ENCODE measurements at places on chromosomes 11 and 22.

DNA sequence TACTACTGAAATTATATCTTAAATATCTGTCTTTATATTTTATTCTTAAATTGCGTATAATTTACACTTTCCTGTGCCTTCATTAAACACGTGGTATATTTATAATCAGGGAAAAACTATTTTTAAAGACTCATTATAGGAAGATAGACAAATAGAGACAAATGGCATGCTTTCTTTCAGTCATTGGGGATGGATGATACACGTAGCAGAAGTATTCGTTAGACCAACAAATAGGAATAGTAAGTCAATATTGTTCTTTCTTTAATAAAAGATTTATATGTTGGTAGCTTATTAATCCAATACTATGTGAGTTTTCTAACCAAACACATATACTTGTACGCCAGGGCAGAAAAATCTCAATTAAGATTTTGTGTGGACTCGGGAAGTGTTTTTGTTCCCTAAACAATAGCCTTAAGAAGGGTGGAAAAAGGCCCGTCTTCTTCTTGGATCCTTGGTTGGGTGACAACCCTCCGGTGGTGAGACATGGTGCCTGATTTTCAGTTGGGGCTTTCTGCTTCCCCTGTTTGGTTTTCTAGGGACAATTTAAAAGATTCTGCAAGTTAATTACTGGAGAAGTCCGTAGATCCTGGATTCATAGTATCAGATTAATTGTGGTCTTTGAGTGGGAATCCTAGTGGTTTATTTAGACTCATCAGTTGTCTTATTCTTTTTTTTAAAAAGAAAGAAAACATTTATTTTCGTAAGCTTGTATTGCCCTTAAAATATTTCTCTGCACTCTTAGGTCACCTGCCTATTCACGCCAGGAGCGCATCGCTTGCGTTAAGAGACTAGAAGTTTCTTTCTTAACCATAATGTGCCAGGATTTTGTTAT lies 83.5 kb upstream of the WNT7B start:
- no peak for DNase-seq

- no peak for DNase-seq
Measured at GRCh38 chr11:45355706-45356041, 69.5 kb upstream of the SYT13 start.

DNA sequence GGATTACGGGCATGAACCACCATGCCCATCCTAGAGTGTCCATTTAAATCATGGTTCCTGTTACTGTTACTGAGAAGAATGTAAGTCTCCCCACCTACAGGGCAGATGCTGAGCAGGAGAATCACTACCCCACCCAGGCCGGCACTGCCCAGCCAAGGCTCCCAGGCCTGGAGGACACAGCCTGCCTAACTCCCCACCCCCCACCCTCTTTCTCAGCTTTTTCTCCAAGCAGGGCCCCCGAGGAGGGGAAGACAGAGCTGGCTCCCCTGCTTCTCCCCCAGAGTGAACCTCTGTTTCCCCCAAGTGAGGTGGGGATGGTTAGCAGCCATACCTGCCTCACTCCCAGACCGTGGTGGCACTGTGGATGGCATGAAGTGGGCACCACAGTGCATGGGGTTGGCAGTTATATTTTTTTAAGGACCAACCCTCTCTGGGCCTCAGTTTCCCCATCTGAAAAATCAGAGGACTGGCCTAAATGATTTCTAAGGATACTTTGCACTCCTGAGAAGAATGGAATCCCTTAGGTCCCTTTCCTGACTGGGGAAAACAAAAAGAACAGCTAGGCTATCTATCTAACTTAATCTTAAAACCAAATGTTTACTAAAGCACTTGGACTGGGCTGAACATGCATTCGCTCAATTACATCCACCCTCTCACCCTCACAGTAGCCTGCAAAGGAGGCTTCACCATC lies 5.0 kb downstream of the CBX7 start:
- DNase-seq: no peak

GRCh38 chr11:30960387-30960992 lies 374.3 kb upstream of the MPPED2 start:
- DNase-seq: peak; percentile 21

GRCh38 chr11:1873048-1873812 lies 18.5 kb downstream of the PRR33 start:
- peak; percentile 29 for DNase-seq

GRCh38 chr11:72236083-72236697 lies 7.8 kb downstream of the PHOX2A start:
- DNase-seq: no peak

- DNase-seq: no peak
Measured at GRCh38 chr11:95222817-95223216, 8.2 kb downstream of the SESN3 start.

- DNase-seq: peak; percentile 4
Measured at GRCh38 chr11:19393941-19394340, 153.2 kb upstream of the E2F8 start.

DNA sequence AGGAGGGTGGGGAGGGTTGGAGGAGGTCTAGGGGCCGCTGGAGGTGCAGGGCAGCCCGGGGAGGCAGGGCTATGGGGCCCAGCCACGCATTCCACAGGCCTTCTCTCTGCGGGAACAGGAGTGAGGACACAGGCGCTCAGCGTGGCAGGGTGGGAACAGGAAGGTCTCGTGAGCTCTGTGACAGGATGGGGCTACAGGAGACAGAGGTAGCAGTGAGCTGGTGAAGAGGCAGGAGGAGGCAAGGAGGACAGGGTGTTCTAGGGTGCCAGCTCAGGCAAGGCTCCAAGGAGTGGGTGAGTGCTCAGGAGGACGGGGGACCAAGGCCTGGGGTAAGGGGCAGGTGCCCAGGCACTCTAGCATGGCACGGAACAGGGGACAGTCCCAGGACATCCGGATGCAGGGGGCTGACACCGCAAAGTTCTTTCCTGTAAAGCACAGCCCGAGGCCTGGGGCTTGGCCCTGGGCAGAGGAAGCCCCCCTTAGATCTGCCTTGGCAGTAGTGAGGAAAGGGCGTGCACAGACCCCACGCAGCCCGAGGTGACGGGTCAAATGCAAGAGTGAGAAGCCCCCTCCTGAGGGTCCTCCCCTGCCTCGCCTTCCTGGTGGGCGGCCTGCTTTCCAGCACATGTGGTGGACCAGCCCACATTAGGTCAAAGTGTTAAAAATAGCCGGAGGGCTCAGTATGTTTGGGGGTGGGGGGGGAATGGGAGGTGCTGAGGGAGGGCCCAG lies 4.7 kb upstream of the NEAT1 start:
- DNase-seq: no peak

DNA sequence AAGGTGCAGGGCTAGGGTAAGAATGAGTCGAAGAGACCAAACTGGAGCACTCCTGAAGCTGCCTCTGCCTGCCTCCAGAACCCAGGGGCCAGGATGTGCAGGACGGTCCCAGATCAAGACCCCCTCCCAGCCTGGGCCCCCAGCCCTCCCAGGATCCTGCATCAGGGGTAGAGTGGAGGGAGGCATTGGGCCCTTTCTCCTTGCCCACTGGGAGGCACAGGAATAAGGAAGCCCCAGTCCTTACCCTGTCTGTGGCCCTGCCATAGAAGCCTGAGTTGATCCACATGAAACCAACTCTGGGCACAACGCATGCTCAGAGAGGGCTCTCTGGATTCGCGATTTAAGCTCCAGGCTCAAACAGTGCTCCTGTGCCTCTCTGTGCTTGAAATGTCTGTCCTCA lies 661.8 kb upstream of the B3GAT1 start:
- DNase-seq: no peak

DNA sequence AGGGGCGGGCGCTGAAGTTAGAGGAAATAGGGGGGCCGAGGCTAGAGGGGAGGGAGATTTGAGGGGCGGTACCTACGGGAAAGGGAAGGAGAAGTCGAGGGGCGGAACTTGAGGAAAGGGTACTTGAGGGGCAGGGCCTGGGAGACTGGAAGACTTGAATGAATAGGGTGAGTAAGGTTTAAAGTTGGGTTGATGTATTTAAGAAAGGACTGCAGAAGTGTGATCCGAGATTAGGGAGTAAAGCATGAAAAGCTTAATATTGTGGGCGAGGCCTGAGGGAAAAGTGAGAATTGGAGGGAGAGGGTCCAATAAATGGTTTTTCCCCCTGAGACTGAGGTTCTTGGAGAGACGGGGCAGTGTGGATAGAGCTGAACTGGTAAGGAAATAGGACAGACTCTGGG lies 723 bp downstream of the HSCB start:
- DNase-seq: no peak

GRCh38 chr11:47617417-47617809 lies 23.2 kb upstream of the C1QTNF4 start:
- no peak for DNase-seq

DNA sequence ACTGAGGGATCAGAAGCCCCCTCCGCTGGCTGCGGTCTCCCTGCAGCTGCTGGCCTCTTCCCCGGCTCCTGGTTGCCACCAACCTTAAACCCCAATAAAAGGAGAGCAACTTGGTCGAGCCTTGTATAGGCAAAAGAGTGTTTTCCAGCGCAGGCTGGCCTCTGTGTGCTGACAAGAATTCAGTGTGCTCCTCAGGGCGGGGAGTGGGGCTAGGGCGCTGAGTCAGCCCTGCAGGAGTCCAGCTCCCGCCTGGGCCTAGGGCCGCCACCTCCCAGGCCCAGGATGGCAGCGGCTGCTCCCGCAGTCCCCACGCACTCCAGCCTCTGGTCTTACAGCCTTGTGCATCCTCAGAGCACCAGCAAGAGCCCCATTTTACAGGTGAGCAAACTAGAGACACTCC lies at the start of gene SHISAL1:
SHISAL1 (minus strand) TSS at position 186 of the 400 bp plus-strand sequence. CDS start 12,006 bp downstream, outside the sequence.
- peak; percentile 40 for DNase-seq

GRCh38 chr22:32627091-32627490 lies 152.5 kb downstream of the FBXO7 start:
- no peak for DNase-seq

- no peak for DNase-seq
Measured at GRCh38 chr11:95827696-95828095, 37.4 kb downstream of the CEP57 start.

DNA sequence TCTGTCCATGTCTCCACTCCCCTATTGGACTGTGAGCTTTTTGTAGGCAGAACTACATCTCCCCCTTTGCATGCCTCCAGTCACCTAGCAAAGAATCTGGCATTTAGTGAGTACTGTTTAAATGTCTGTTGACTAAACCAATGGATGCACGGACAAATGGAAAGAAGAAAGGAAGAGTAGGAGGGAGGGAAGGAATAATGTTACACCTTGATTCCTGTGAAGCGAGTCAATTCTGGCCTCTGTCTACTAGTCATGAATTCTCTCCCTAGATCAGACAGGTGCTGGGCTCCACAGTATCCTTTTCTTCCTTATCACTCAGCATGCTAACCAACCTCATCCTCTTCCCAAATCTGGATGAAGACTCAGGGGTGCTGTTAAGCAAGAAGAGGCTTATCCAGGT lies 33.6 kb downstream of the GALNT18 start:
- no peak for DNase-seq

DNA sequence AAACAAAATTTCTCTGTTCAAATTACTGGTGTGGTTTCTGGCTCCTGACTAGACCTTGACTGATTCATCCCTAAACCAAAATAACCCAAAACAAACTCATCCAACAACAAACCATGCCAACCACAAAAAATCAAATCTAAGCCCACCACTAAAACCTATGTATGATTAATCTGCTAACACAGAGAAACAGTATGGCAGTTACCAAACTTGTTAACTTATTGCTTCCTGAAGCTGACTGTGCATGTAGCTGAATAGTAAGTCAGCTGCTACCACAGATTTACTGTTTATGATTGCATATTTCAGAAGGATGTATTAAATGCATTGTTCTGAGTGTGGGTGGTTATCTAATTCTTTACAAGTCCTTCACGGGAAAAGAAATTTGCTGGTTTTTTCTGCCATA lies 231.1 kb downstream of the SWAP70 start:
- DNase-seq: no peak

DNA sequence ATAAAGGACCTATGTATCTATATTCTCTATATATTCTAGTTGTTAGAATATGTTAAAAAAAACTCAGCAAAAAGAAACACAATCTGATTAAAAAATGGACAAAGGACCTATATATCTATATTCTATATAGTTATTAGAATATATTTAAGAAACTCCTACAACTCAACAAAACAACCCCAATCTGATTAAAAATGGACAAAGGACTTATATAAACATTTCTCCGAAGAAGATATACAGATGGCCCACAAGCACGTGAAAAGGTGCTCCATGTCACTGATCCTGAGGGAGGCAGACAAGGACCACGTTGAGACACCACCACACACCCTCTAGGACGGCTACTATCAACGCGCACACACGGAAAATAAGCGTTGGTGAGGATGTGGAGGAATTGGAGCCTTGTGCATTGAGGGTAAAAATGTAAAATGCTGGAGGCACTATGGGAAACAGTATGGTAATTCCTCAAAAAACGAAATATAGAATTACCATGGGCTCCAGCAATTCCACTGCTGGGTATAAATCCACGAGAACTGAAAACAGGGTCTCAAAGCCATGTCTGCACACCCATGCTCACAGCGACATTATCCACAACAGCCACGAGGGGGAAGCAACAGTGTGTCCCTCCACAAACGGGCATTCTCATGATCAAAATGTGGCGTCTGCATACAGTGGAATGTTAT lies 22.7 kb downstream of the YPEL1 start:
- DNase-seq: peak; percentile 54

- DNase-seq: no peak
Measured at GRCh38 chr22:33053323-33053722, 4.9 kb downstream of the SYN3 start.

DNA sequence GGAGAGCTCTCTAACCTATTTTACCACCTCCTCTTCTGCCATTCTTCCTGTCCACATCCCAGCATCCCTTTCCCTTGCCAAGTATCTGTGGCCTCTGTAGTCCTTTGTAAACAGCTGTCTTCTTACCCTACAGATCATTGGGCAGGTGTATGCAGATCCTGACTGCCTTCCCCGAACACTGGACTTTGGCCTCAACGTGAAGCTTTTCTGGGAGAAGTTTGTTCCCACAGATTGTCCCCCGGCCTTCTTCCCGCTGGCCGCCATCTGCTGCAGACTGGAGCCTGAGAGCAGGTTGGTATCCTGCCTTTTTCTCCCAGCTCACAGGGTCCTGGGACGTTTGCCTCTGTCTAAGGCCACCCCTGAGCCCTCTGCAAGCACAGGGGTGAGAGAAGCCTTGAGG lies 17.3 kb downstream of the PIK3IP1 start:
- DNase-seq: no peak

DNA sequence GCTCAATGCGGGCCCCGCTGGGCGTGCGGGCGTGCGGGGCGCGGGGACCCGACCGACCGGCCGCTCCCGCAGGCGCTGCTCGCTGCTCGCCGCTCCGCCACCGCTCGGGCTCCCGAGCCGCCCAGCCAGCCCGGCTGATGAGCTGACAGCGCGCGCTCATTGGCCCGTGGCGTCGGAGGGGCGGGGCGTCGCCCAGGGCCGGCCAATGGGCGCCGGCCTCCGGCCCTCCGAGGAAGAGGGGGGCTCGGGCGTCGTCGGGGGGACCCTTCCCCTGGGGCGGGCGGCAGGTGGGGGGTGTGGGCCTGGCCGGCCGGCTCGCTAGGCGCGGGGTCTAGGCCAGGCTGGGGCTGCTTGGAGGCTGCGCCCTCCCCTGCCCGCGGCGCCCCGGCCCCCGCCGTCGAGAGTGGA lies at the start of gene SCUBE1:
SCUBE1 (minus strand) TSS at position 111 of the 408 bp plus-strand sequence. CDS start 111 bp downstream, outside the sequence.
- no peak for DNase-seq

- DNase-seq: no peak
Measured at GRCh38 chr11:25860677-25861450, 471.1 kb upstream of the ANO3 start.

- DNase-seq: peak; percentile 91
Measured at GRCh38 chr22:40856513-40857308, at the start of the genes ST13 and XPNPEP3. TSS of gene ST13 (minus strand) at chr22:40856639. CDS start at chr22:40856540, 99 bp downstream. TSS of gene XPNPEP3 (plus strand) at chr22:40857148. CDS start at chr22:40857182, 34 bp downstream.

GRCh38 chr11:9263840-9264315 lies 1.3 kb downstream of the DENND5A start:
- DNase-seq: peak; percentile 36

GRCh38 chr11:78192911-78193351 lies 4.2 kb downstream of the USP35 start:
- DNase-seq: no peak

All from RCC 7860 (cell line).